ENCODE measurements at places on chromosomes 4 and X.

- no peak for DNase-seq
Measured at GRCh38 chr4:123390846-123391456, 5.6 kb upstream of the SPRY1 start.

GRCh38 chr4:137768881-137769280 lies 236.6 kb upstream of the PCDH18 start:
- DNase-seq, result no peak

DNA sequence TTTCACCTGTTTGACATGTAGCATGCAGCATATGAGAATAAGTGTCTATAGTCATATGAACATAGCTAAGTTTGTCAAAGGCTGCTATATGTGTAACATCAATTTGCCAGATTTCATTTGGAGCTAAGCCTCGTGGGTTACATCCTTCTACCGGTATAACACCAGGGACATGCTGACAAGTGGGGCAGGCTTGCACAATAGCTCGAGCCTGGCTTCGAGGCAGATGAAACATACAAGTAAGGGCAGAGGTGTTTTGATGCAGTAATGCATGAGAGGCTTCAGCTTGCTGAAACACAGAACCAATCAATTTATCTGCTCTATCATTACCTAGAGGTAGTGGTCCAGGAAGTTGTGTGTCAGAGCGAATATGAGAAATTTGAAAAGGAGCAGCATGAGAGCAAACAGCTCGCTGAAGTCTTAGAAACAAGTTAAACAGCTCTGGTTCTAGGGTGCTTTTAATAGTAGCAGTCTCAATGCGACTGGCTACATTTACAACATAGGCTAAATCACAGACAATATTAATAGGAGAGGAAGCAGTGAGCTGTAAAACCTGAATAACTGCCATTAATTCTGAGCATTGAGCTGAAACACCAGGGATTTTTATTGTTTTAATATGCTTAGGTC lies 14.9 kb upstream of the UGDH start:
- no peak for DNase-seq

DNA sequence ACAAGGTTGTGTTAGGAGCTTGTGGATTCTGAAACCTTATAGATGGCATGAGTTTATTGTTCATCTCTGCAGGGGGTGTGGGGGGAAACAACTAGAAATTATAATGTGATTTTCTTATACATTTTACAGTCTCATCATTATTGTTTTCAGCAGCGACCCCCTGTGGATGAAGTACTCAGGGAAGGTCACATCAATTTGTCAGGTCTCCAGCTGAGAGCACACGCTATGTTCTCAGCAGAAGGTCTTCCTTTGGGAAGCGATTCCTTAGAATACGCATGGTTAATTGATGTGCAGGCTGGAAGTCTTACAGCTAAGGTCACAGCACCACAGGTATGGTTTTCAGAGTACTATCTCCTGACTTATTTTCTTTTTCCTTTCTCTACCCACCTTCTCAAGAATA lies 72.2 kb downstream of the BLTP1 start:
- peak; percentile 5 for DNase-seq

DNA sequence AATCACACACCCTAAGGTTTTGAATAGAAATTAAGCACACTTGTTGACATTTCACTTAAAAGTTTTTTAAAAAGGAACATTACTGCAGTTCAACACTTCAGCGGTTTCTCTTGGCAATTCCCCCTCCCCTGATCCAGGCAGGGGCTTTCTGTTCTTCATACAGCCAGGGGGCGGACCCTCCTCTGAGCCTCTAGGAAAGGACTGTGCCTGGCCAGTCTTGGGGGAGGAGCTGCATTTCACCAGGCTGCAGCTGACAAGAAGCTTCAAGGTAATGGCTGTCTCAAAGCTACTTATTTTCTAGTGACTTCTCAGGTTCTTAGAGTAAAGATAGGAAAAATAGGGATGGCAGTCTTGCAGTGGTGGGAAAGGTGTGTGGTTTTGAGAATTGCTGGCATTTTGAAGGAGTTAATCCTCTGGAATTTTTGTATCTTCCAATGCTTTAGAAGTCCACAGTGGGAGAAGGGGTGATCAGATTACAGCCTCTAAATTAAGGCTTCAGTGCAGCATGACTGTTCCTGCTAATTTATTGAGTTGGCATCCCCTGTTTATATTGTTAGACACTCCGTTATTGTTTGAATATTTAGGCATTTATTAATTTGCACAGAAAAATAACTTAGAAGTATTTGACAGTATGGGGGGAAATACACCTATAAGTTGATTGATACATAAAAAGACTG lies 33.5 kb downstream of the PWWP3B start:
- DNase-seq, result no peak

DNA sequence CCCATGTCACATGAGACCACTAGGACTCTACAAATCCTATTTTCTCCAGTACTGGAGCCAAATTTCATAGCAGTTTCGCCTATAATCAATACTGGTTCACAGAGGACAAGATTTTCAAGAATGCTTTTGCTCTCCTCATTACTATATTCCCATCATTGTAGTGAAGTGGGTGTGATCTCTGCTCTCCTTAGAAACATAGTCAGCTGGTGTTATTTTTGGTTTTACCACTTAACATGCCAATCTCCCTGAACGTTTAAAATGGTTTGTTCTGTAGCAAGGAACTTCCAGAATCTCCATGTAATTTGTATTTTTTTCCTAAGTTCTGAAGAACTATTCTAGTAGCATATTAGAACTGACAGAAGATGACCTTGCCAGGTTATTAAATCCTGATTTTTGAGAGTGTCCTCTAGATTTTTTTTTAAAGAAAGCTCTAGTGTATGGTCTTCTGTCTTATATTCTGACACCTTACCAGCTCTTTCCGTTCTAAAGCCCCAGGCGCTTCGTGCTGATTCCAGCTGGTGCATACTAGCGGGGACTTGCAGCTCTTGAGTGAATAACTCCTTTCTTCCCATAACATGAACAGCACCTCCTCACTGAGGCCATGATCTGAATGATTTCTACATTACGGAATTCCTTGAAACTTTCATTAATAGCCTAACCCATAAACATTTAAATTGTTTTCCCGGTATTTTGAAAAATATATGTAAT lies 1372.9 kb downstream of the TECRL start:
- no peak for DNase-seq

Data from hepatic stellate cell (primary cell).